AG08395 (cell line): ENCODE measurements at places on chromosomes 7 and 10.

- peak; percentile 29 for DNase-seq
Measured at GRCh38 chr10:91590904-91591796, 41.7 kb downstream of the PPP1R3C start.

DNA sequence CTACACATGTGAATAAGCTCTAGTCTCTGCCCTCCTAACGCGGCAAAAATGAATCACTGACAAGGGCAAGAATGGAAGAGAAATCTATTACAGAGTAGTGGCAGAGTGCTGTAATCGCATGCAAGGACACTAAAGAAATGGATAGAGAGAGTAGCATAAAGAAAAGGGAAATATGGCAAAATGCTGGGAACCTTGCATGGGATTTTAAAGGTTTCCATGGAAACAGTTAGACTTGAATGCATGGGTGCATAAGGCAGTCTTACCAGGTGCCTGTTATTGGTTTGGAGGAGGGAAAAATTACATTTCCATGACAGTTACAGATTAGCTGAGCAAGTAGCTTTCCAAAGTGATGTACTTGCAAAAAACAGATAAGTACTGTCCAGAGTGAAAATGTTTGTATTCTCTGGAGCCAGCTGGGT, 233.4 kb downstream of the PTN start:
- DNase-seq: peak; percentile 15

DNA sequence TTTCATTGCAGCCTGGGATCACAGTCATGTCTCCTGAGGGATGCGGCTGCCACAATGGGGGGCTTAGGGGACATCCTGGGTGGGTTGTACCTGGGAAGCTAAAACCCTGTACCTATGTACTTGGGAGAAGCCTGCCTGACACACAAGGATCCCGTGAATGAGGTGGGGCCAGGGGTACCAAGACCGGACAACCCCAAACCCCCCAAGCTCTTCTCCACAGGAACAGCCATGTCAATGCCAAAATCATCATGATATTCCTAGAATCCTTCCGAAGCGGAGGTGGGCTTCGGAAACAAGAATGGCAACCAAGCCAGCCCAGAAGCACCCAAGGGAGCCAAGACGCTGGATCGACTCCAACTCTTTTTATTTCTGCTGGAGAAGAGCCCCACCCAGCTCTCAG, 260.3 kb upstream of the TCERG1L start:
- no peak for DNase-seq

- DNase-seq: no peak
Measured at GRCh38 chr7:157503229-157503628, 166.4 kb downstream of the DNAJB6 start.

GRCh38 chr10:30456266-30456665, 22.3 kb downstream of the MAP3K8 start:
- no peak for DNase-seq

DNA sequence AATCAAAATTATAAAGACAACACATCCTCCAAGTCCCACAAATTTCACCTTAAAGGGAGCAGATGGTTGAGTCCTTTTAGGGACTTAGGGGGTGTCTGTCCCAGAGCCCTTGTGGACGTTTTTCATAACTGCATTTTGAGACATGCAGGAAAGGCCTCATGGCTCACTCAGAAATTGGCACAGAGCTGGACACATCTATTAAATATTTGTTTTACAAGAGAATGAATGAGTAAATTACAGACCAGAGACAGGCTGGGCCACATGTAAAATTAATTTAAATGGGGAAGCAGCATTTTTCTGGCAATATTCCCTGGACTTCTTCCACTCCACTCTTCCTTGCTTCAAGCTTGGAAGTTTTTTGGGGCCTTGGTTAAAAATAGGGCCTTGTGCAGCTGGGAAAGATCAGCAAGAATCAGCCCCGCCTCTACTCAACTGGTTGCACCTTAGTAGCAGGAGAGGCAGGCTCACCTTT, 20.0 kb downstream of the LAMB1 start:
- peak; percentile 18 for DNase-seq

DNA sequence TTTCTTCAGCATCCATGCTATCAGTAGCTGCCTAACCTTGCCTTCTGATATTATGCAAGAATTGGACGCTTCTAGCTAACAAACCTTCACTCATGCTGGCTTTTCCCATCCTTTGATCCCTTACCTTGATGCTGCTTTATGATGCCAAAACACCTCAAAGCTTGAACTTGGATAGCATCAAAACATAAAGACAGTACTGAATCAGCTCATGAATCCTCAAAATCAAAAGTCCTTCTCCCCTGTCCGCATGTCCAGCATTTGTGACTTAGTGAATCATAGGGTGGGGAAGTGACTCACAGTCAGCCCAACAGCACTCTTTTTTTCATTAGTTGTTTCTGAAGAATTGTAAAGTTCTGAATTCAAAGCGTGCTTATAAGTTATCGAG, 89.5 kb upstream of the PIK3CG start:
- DNase-seq: peak; percentile 74

DNA sequence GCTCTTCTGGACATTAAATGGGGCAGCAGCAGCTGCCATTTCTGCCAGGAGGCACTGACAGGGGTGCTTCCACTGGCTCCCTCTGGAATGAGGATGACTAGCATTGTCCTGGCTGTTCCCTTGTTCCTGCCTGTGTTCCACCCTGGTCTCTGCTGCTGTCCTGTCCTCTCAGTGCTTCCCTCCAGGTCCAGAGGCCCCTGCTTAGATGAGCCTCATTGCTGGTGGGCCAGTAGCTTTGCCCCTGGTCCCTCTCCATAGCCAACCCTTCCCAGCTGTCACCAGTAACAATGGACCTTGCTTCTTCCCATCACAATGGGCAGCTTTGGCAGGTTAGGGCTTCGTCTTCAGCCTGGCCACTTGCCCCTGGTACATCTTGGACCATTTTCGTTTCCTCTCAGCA, 561.1 kb downstream of the TCERG1L start:
- no peak for DNase-seq

- peak; percentile 80 for DNase-seq
Measured at GRCh38 chr10:29257106-29257783, 31.6 kb upstream of the LYZL1 start.

DNA sequence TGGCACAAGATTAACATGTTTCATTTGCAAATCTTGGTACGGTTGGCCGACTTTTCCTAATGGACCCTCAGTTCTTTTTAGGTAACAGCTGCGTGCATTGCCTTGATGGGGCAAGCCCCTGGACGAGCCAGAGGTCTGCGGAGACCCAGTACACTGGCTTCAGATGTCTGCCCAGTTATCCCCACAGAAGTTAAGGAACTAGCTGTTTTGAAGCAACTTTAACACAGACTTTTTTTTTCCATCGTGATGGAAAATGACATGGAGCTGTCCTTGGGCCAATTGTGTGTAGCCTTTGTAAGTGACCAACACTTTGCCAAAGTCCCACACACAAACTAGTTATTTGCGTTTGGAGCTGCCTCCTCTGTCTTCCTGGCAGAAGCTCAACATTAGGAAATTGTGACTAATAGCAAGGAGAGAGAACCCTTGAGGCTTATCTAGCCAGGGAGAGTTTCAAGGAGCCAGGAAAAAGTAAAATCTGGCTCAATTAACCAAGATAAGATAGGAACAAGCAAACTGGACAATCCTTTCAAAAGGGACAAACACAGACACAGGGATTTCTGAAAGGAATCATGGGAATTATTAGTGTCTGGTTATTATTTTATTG, 99.6 kb upstream of the BMPER start:
- peak; percentile 76 for DNase-seq

GRCh38 chr10:126062131-126063032, 166.0 kb downstream of the FANK1 start:
- DNase-seq: peak; percentile 97

GRCh38 chr7:149751043-149751775, 22.2 kb downstream of the ZNF467 start:
- no peak for DNase-seq

GRCh38 chr10:120978589-120979252, 127.6 kb downstream of the WDR11 start:
- no peak for DNase-seq

GRCh38 chr10:24821986-24822385, 98.3 kb upstream of the ARHGAP21 start:
- no peak for DNase-seq

- no peak for DNase-seq
Measured at GRCh38 chr7:108201766-108202165, 71.6 kb upstream of the LAMB4 start.

- peak; percentile 90 for DNase-seq
Measured at GRCh38 chr7:47536661-47537611, 45.0 kb downstream of the TNS3 start.

DNA sequence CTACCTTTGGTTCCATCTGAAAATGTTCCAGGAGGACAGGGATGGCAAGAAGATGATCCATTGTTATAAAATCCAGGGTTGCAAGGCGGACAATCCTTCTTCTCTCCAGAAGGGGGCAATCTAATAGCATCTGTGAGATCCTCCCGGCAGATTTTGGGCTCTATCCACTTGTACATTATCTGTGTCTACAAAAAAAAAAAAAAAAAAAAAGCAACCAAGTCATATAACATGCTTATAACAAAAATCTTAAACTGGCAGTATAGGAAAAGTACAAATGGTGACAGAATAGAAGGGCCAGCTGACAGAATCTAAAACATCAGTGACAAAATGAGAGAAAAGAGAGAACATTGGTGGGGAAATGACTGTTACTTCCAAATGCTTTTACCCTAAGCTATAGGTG, 132.7 kb downstream of the ELAPOR2 start:
- DNase-seq: peak; percentile 76

DNA sequence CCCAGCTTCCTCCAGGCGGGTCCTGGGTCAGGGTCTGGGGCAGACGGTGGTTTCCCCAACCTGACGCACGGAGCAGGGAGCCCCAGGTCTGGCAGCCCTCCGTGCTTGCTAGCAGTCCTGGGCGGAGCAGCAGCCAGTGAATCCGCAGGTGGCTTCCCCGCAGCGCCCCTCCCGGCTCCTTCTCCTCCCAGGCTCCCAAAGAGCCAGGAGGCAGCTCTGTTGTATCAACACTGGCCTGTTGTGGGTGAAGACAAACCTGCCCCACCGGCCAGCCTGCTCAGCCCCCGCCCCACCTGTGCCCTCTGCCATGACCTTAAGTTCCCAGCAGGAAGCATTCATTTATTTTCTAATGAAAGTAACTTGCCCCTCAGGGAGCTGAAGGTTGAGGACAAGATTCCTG, 24.0 kb upstream of the TMEM213 start:
- DNase-seq: no peak

- DNase-seq: no peak
Measured at GRCh38 chr7:106220307-106220706, 64.5 kb downstream of the NAMPT start.

- DNase-seq: no peak
Measured at GRCh38 chr10:48231699-48232315, 42.7 kb downstream of the FRMPD2 start.

DNA sequence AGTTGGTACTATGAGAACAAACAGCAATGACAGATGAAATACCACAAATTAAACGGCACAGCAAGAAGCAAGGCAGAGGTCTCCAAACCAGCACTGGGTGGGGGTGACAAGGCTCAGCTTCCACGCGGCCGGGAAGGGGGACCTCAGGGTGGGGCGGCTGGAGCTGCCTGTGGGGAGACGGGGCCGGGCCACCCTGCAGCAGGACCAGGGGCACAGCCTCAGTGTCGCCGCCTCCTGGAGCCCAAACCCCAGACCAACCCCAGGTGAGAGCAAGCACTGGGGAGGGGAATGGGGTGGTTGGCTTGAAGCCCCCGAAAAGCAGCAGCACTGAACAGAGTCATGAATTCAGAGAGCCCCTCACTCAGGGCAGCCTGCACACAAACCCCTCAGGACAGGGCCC, 49.3 kb upstream of the PRKAR1B start:
- no peak for DNase-seq

DNA sequence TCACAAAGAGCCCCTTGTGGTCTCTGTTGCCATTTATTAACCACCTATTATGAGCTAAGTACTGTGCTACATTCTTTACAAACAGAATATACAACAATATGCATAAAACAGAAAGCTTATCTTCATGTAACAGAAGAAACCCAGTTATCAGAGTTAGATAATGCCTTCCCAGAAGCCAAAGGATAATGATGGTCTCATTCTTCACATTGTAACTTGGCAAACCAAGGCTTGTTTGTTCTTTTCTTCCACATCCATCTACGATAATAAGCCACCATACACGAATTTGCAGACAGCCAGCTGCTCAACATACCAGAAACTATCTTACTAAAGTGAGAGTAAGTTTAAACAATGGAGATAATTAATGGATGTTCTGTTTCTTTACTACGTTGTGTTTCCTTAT, 127.6 kb downstream of the NEBL start:
- no peak for DNase-seq

- no peak for DNase-seq
Measured at GRCh38 chr10:37801557-37801956, 55.9 kb downstream of the ZNF248 start.

DNA sequence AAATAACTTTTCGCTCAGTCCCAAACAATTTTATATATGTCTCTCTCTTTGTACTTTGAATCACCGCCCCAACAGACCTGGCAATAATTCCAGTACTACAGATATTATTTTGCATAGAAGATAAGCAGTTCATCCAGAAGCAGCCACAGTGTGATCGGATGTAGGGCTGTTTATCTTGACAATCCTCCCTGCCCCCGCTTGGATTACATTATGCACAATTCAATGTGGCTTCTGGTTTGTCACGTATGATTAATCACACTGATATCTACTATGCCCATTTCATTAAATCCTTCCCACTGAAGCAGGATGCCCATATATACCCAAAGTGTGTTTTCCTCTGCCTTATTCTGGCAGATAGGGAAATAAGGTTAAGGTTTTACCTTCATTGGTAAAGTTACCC, 115.2 kb downstream of the PDE1C start:
- no peak for DNase-seq

GRCh38 chr10:79985481-79986072, 36.7 kb upstream of the SFTPD start:
- DNase-seq: no peak
